ENCODE measurements at places on chromosomes 2 and 18.

DNA sequence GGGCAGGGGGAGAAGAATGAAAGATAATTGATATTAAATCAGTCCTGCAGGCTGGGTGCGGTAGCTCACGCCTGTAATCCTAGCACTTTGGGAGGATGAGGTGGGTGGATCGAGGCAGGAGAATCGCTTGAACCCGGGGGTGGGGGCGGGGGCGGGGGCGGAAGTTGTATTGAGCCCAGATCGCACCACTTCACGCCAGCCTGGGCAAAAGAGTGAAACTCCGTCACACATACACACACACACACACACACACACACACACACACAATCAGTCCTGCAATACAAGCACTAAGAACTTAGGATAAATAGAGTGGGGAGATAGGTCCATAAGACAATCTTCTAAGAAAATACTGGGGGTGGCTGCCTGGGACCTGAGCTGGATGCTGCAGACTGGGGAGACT lies 15.1 kb upstream of the PKDCC start:
- no peak for DNase-seq

DNA sequence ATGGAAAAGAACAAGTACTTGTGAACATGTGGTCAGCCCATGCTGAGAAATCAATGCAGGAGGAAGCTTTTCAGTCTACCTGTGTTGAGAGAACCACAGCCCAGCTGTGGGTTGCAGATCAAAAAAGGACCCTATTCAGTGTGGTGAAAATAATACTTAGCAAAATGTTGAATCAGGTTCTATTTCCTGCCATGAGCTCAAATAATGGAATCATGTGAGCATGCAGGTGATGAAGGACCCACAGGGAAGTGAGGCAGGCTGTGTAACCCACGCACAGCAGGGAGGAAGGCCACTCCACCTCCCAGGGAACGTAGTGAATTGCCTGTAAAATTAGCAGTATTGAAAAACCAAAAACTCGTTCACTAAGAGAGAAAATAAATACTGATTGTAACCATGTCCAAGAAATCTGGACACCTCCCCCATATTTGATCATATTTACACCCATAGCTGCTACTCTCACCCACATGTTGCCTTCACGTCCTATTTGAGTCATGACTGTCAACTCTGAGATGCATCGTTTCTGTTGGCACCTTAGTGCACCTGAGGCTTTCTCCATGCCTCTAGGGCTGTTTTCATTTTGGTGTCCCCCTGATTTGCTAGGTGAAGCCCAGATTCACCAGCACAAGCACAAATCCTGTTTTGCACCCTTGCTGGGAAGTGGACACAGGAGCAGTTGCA lies 20.5 kb upstream of the BCL2L11 start:
- no peak for DNase-seq

DNA sequence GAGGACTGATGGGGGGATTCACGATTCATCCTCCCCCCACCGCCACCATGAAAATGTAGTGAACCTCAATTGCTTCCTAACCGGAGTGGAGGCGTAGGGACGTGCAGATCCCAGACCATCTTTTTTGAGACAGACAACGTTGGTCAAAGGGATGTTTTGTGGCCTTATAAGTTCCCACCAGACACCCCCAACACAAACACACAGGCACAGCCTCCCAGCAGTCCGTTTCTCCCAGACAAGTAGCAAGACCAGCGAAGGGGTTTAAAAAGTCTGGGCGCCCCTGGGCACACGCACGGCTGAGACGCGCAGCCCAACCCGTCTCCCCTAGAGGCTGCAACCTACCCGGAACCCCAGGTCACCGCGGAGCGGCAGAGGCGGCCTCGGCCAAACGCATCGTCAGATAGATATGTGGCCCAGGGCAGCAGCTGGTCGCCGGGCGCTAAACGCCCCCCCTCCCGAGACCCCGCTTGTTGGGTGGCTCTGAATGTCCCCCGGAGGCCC lies 1.3 kb downstream of the GBX2 start:
- DNase-seq: no peak

- DNase-seq: no peak
These were observed 69.8 kb upstream of the GALNT3 start for GRCh38 chr2:165863810-165864261.

DNA sequence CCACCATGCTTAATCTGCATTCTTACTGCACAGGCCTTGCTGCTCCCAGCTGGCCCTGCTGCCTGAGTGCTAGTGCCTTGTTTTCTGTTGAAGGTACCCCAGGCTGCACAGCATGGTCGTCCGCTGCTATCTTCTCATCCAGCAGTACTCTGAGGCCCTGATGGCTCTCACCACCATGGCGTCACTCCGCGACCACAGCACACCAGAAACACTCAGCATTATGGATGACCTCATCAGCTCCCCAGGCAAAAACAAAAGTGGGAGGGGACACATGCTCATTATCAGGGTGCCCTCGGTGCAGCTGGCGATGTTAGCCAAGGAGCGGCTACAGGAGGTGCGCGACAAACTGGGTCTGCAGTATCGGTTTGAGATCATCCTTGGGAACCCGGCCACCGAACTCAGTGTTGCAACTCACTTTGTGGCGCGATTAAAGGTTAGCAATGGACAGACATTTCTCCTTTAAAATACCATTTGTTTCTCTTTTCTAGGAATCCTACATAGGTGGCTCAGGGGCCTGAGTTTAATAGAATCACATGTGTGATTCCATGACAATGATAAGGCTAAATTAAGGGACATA lies 110.5 kb downstream of the ESCO1 start:
- DNase-seq: no peak

- DNase-seq: no peak
These were observed 85.9 kb downstream of the DCDC2C start for GRCh38 chr2:3789256-3789655.

- DNase-seq: peak; percentile 14
These were observed 273.0 kb downstream of the PDE11A start for GRCh38 chr2:177799531-177799930.

DNA sequence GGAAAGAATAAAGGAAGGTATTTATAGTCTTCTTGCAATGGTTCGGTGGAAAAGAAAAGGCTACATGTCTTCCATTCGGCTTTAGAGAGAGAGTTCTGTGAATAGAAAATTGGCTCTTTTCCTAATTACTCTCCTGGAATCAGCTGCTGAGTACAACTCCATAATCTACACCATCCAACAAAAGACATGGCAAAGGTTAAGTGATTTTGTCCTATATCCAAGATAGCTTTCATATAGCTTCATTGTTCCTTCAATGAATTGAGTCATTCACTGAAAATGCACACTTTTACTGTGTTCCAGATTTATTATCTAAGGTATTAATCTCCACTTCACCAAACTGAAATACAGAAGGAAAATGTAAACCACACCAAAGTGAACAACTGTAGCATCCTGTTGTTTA lies 514.5 kb downstream of the LRRTM4 start:
- DNase-seq: no peak

GRCh38 chr2:188773075-188773474 lies 201.1 kb upstream of the COL3A1 start:
- no peak for DNase-seq

DNA sequence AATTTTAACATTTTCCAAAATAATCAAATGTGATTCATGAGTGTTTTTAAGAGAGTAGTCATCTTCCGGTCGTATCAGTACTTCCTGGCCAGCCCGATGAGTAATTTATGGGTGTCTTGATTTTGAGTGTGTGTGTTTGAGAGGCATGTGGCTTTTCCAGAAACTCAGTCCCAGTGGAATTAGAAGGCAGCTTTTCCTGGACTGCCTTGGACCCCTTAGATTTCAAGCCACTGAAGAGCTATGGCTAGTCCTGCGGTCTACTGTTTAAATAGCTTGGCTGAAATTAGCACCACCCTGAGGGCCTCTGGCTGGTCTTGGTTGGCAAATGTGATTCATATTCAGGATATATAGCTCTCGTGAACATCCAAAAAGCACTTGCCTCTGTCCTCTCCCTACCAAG lies 59.4 kb downstream of the HK2 start:
- DNase-seq: no peak

DNA sequence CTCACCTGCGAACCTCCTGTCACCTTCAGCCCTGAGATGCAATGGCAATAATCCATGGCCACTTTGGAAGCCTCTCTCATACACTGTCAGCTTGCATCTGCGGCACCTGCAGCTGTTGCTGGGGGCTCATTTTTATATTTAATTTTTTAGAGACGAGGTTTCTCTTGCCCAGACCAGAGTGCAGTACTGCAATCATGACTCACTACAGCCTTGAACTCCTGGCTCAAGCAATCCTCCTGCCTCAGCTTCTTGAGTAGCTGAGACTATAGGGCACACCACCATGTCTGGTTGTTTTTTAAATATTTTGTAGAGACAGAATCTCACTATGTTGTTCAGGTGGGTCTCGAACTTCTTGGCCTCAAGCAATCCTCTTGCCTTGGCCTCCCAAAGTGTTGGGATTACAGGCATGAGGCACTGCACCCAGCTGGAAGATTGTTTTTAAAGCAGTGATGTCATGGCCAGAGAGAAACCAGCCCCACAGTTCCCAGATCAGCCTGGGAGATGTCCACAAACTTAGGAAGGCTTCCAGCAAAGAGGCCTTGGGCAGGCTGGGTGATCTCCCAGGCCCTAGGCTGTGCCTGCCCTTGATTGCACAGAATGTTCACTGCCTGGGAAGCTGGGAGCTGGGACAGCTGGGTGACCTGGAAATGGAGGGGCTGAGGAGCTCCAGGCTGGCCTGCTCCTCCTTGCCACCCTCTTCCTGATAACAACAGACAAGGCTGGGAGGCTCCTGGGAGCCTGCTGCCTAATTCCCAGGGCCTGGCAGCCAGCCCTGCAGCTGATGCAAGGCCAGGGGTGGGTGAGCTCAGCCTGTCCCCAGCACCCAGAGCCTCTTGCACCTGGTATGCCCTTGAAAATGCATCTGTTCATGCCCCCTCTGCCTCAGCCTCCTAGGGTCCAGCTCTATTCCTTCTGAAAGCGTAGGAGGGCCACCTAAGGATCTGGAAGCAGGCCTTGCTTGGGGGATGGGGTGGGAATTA lies 27.1 kb downstream of the SH2D6 start:
- no peak for DNase-seq

- DNase-seq: no peak
These were observed 488.7 kb downstream of the ARHGAP15 start for GRCh38 chr2:143617803-143618415.

- no peak for DNase-seq
These were observed 7.0 kb downstream of the NDUFV2 start for GRCh38 chr18:9109523-9109922.

- DNase-seq: no peak
These were observed 8.5 kb upstream of the PAX3 start for GRCh38 chr2:222307143-222307756.

GRCh38 chr2:24875272-24875671 lies 44.8 kb downstream of the ADCY3 start:
- no peak for DNase-seq

DNA sequence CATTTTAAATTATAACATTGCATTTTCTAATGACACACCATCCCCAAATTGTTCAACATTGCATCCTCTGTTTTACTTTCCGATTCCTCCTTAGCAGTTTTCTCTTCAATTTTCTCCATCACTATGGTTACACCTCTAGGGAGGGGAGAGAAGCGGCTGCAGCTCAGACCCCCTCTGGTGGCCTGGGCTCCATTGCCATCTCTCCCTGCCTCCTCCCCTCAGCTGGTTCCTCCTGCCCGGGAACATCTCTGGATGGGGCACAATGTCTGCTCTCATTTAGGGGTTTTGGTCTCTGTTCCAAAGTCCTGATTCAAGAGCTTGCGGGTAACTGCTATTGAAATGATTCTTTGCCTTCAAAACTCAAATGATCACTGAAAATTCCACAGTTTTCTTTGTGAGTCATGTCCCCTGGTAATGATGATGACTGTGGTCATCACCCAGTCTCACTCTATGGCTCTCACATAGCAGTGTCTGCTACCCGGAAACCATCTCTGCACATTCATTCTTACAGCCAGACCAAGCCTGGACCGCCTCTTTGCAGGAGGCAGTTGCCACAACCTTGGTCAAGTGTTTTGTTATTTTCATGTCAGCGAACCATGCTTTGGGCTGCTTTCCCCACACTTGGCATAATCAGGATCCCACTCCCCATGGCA lies 263.9 kb downstream of the ALPK2 start:
- no peak for DNase-seq

GRCh38 chr2:167749016-167749415 lies 498.4 kb downstream of the STK39 start:
- no peak for DNase-seq

- DNase-seq: no peak
These were observed 6.2 kb downstream of the ALS2 start for GRCh38 chr2:201774546-201774945.

DNA sequence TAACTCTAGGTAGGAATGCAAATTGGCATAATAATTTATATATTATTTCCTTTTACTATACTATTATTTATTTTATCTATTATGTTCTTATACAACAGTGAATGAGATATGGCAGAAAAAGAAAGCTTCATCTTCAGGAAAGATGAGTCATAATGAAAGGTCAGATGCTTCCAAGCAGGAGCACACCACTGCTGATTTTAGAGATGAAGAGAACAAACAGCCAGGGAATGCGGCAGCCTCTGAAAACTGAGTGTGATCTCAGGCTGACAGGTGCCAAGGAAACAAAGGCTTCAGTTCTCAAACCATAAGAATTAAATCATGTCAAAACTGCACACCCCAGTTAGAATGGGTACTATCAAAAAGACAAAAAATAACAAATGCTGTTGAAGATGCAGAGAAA lies 149.0 kb downstream of the CCDC178 start:
- DNase-seq: no peak

DNA sequence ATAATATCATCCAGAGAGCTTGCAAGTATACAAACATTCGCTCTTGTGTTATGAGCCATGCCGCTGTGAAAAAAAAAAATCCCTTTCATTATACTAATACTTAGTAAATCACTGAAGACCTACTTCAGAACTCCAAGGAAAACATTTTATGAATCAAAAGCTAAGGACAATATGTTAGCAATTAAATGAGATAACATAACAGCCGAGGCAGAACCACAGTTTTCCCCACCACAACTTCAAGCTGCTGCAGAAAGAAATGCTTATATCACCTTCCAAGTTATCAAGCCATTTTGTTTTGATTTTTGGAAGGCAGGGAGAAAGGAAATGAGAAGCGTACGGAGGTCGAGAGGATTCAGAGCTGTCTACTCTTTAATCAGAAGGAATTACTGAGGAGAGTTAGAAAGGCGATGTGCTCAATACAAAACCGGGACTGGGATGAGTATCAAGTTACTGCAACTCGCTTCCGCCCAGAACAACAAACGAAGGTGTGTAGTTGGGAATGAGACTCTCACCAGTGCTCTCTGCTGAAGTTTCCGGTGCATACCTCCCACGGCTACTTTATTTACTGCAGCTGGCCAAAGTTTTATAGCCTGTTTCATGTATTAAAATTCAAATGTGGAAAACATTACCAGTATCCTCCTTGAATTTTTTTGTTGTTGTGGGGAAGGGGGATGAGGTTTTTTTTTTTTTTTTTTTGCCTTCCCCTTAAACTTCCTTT lies 292.2 kb upstream of the CCDC68 start:
- no peak for DNase-seq
